ENCODE measurements at places on chromosomes 11 and 22.

GRCh38 chr11:34223021-34223813 is 117.8 kb downstream of the NAT10 start:
- DNase-seq: peak; percentile 34

DNA sequence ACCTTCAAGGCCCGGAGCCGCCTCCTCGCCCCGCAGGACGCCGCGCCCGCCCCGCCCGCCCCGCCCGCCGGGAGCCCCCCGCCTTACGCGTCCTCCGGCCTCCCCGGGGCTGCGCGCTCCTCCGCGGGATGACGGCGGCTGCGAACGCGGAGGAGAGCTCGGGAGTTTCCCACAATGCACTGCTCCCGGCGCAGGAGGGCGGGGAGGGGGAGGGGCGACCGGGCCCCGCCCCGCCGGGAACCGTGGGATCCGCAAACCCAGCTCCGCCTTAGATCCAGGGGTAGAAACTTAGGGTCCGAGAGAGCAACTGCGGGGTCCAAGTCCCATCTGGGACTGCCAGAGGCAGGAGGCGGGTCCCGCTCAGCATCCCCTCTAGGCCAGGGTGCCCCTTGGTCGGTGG is at the start of gene CEND1:
Gene CEND1, minus strand, starts transcription at position 148 of the 400 bp plus-strand sequence. CDS start 1,514 bp downstream, outside the sequence.
- peak; percentile 53 for DNase-seq

DNA sequence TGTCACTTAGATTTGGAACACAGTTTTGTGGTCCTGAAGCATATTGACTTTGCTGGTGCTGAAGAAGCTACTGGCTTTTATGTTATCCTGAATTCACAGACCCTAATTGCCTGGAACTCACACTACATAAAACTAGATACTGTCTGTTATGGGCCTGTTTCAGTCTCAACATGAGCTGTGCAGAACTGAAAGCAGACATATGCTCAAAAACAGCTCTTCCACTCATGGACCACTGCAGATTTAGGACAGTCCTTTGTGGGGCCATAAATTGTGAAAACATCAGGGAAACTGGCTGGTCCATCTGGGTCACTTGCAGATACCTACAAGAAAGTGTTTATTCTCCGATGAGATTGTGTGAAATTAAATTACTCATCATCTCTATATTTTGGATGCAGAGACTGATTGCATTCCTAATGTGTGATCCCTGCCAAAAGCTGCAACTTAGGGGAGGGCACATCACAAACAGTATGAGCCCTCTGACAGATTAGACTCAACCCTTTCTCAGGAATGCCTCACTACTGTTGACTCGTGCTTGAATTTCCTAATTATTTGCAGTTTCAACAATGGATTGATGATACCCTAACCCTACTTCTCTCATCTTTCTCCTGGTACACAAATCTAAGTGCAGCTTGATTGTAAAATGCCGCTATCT is 10.2 kb upstream of the CLNS1A start:
- DNase-seq: peak; percentile 25

GRCh38 chr22:50474710-50475651 is at the start of gene SBF1:
SBF1 (minus strand) TSS chr22:50475035; CDS start chr22:50474840, 195 bp downstream.
- DNase-seq: peak; percentile 89

DNA sequence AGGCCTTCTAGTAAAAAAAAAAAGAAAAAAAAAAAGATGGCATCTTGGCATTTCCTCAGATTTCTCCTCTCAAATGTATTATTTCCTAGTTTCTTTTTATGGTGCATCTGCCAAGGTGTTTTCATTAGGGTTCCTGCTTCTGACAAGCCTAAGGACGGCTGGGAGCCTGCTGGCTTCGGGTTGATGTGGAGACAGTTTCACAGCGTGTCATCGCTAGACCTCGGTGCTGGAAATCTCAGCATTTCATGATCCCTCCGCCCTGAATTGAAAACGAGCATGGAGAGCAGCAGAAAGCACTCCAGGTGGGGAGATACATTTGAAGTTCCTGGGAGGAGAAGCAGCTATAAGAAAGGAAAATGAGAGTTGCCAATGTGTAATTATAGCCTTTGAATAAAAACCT is 283.9 kb upstream of the CNTN5 start:
- no peak for DNase-seq

DNA sequence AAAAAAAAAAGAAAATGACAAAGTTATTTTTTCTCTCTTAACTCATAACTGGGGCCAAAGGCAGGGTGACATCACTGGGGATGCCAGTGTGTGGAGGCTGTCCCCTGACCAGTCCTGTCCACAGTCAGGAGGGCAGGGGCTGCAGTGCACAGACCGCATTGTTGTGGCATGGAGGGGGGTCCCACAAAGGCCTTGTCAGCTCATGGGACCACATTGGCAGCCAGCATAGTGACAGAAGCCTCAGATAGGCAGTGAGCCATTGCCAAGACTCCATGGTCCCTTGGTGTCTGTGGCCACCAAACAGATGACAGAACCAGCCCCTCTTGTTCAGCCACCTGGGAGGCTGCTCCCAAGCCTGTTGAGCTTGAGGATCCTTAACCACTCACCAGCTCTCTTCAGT is 4.1 kb downstream of the TMEM80 start:
- DNase-seq: no peak
